ENCODE measurements at places on chromosomes 16 and 17.
A peak's percentile ranks its signal among the peaks of the same experiment; 100 is the strongest.

DNA sequence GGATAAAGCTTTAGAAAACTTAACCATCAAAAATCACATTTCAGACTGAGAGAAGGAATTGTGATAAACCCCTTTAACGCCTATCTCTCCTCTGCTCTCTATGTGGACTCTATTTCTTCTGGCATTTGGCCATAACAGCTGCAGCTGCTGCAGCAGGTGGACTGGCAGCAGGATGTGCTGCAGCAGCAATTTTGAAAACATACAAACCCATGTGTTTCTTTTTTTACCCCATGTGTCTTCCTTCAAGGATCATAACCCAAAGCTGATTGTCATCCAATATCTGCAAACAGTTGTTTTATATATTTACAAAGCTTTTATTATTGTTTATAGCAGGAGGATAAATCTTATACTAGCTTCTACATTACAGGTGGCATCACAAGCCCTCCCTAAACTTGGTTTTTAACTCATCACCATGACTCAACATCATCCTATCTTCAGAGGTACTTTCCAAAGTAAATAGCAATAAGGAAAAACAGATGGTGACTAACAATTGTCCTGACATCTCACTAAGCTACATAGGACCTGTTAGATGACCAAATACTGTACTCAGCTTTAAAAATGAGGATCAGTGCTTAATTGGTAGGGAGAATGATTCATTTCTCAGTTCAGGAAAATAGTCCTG, 14.5 kb upstream of the KRTAP9-2 start:
- DNase-seq: no peak

DNA sequence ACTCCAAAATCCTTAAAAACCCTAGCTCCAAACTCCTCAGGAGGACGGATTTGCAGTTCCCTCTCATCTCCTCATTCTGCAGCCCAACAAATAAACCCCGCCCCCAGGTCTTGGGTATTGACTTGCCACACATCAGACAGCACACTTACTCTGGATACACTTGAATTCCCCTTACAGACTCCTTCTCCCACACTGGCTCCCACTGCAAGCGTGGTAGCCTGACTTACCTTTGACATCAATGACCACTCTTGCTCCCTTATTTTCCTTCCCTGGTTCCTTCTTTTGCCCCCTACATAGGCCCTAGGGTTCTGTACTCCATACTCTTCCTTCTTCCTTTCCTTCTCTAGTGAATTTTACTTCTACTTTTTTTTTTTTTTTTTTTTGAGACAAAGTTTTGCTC, 7.5 kb downstream of the RFFL start:
- DNase-seq: no peak

DNA sequence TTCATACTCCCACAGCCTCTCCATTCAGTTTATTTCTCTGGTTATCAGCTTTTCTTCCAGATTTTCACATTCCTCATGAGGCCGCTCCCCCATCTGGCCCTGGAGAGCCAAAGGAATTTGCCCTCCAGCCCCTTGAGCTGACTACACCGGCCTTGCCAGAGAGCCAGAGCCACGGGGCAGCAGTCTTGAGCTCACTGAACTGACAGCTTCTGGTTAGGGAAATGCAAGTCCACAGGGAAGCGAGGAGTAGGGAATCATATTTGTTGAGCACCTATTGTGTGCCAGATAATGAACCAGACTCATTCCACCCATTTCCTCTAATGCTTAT, 102.4 kb downstream of the ABCC12 start:
- DNase-seq: no peak

DNA sequence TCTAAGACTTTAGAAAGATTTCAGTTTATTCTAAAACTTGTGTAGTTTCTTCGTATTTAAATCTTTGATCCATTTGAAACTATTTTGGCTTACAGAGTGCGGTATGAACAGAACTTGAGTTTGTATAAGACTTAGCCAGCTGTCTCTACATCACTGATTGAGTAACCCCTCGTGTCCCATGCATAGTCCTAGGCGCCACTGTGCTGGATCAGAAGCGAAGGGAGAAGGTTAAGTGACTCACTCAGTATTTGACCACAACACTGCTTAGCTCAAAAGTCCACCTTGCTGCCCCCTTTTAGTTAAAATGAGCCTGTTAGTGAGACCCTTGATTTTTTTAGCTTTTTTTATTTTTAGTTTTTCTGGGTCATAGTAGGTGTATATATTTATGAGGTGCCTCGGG, 28.4 kb downstream of the CD300LB start:
- DNase-seq: no peak

GRCh38 chr16:27480761-27481160, 69.0 kb downstream of the GTF3C1 start:
- no peak for DNase-seq

GRCh38 chr16:88069397-88070168, 118.3 kb downstream of the BANP start:
- no peak for DNase-seq

- no peak for DNase-seq
Measured at GRCh38 chr17:65977041-65977440, 214.9 kb downstream of the CEP112 start.

- no peak for DNase-seq
Measured at GRCh38 chr17:2008332-2009126, 16.6 kb downstream of the RTN4RL1 start.

DNA sequence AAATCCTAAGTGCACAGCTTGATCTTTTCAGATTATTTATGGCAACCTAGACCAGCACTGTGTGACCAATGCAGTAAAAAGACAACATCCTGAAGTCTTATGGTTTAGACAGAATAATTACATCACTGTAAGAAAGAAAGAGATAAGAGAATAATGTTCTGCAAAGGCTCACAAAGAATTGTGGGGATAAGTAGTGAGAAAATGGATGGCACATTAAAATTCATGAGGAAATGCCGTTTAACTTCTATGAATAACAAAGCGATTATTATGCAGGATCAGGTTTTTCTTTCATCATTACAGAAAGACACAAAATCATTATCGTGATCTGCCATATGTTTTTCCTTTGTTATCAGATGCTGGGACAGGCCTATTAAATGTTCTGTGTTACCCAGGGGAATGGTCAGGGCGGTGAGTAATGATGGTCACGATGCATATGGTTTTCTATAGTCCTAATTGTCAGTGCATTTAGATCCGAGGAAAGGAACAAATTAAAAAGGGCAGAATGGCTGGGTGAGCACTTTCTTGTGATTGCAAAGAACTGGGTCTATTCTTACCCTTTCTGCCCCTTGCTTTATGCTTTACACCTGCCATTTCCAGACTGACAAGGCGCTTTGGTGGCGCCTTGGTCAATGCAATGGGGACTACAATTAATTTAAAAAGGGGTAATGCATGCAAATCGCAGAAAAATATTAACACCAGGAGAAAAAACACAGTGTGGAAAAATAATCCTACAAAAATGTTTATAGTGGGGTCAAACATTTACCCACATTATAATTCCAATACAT, 18.1 kb upstream of the DHX40 start:
- DNase-seq: no peak

- DNase-seq: peak; percentile 50
Measured at GRCh38 chr17:78355045-78355641, 4.7 kb downstream of the SOCS3 start.

- DNase-seq: no peak
Measured at GRCh38 chr17:51319186-51319585, 58.8 kb downstream of the UTP18 start.

DNA sequence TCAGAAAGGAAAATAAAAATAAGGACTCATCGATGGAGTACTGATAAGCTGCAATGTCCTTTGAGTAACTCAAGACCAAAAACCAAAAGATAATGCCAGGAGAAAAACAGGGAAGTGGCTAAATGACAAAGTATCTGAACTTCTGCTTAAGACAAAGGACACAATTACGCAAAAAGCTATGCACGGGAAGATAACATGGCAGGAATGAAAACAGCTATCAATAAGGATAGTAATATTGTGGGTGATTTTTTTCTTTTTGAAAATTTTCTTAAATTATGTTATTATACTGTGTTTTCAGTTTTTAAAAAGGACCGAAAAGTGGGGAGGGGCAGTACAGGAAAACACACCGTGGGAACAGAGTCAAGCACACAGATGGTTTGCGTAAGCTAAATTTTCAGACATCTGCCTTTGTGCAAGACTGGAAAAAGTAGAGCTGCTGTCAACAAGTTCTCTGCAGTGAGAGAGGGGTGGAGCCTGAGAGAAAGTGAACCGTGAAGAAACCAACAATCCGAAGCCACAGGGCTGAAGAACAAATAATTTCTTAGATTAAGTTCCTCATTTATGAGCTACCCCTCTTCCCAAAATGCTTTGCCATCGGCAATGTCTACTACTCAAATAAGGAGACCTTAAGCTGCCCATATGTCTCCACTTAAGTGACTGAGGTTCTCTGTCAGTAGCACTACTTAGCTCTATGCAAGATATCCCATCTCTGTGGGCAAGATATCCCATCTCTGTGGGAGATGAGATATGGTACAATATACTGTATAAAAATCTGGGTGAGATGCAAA, 99.9 kb upstream of the CORO6 start:
- DNase-seq: peak; percentile 62

DNA sequence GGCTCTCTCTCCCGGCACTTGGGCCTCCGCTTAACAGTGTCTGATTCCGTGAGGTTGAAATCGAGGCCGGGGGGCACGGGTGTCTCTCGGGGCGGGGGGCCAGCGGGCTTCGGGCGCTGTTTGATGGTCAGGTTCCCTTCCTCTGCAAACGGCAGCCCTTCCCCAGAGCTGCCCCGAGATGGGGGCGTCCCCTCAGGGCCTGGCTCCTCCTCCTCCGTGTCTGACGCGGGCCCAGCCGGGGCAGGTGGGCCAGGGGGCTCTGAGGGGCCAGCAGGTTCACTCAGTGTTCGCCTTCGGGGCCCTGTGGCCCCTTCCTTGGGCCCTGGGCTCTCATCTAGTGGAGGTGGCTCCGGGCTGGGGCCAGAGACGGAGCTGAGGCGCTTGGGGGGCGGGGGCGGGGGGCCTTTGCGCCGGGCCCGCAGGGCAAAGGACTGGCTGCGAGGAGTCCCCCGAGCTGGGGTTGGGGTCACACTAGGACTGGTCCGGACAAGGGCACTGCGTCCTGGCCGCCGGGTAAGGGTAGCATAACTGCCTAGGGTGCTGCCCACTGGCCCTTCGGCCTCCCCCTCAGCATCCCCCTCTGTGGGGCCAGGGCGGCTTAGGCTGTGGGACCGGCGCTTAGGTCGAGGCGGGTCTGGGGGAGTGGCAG, 13.1 kb downstream of the CASKIN2 start:
- DNase-seq: no peak

GRCh38 chr17:6024576-6024975, 45.6 kb upstream of the WSCD1 start:
- no peak for DNase-seq

- peak; percentile 35 for DNase-seq
Measured at GRCh38 chr17:28717578-28718332, at the start of gene RAB34. RAB34 (minus strand) TSS chr17:28717868; CDS start chr17:28717266, 602 bp downstream.

- no peak for DNase-seq
Measured at GRCh38 chr17:3724378-3725077, 825 bp downstream of the HASPIN start.

GRCh38 chr17:80594431-80595269, 50.0 kb downstream of the RPTOR start:
- DNase-seq: no peak

DNA sequence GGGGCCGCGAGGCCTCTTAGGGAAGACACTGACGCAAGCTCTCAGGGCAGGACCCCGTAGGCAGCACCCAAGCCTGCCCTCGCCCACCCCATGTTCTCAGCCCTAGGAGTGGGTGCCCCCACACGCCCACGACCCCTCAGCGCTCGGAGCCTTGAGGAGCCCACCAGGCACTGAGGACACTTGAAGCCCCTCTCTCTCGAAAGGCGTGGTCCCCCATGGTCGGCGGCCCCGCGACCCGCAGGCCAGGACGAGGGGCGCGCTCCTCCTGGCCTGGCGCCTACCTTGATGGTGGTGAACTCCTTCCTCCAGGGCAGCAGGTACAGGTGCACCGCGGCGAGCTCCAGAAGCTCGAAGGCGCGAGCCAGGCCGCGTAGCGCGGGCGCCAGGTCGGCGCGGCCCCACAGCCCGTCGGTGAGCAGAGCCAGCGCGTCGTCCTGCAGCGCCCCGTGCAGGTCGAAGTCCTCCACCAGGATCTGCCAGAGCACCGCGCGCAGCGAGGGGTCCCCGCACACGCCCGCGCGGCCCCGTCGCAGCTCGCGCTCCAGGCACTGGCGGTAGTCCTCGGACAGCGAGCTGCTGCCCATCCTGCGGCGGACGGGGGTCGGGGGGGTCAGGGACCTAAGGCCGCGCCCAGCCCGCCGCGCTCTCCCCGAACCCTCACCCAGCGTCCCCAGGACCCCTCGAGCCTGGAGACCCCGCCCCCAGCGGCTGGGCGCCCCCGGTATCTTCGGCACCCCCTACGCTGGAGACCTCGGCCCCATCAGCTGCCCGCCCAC, 668 bp downstream of the SPATA2L start:
- DNase-seq: peak; percentile 61

GRCh38 chr17:7915611-7916384, at the start of gene RNF227:
RNF227 (minus strand) TSS chr17:7916289; CDS start chr17:7916195, 94 bp downstream.
- peak; percentile 87 for DNase-seq

DNA sequence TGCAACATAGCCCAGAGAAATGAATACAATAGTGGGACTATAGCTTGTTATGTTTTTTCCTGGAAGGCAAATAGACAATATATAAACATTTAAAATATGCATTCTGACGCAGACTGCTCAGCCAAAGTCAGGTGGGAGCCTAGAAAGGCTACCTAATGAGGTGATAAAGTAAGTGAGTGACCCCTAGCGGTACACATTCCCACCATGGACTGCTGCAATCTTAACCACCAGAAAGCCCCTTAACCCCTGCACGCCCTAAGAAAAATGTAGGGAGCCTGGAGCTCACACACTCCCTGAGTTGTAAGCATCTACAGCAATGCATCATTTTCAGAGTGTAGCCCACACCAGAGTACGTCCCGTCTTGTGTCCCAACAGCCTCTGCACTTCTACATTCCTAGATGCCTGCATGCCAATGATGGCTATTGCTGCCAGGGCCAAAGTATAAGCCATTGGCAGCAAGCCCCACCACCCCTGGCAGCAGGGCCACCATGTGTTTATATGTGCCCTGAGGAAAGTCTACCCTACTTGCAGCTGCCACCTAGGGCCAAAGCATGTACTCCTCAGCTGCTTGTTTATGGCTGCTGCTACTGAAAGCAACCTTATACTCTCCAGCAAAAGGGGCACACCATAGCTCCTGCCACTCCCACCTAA, 127.6 kb downstream of the KIF2B start:
- DNase-seq: no peak

DNA sequence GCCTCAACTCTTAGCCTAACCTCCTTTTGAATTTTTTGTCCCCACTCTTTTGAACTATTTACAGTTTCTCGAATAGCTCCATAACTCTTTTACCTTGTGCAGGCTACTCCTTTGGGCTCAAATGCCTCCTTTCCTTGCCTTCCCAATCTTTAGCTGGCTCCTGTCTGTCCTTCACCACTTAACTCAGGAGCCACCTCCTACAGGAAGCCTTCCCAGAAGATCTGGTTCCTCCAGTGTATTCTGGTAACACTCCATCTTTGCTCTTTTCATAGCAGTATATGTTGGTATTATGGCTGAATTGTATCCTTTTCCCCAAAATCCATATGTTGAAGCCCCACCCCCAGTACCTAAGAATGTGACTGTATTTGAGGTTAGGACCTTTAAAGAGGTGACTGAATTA, 9.0 kb upstream of the GRB2 start:
- DNase-seq: no peak

- DNase-seq: no peak
Measured at GRCh38 chr17:38660097-38661025, 14.4 kb downstream of the EPOP start.
